Caco-2 (cell line): ENCODE measurements at places on chromosomes 13 and 19. TPM values are rescaled to one million over a fixed set of nuclear protein-coding genes. Genes with fewer than 3 reads are reported as not detected.

ITPKC gene
- total RNA-seq = 28.5 and 31.2 TPM in 2 replicates

USHBP1 gene
- total RNA-seq = not detected in 2 replicates

TMEM238 gene
- 18.1 and 22.7 TPM in 2 replicates for total RNA-seq

ATP8B3 gene
- total RNA-seq = 0.28 and 0.45 TPM in 2 replicates

CEACAM1 gene
- total RNA-seq = 7.1 and 9.9 TPM in 2 replicates

BCAM gene
- 230 and 244 TPM in 2 replicates for total RNA-seq

TTC9B gene
- total RNA-seq = not detected in 2 replicates

DNA sequence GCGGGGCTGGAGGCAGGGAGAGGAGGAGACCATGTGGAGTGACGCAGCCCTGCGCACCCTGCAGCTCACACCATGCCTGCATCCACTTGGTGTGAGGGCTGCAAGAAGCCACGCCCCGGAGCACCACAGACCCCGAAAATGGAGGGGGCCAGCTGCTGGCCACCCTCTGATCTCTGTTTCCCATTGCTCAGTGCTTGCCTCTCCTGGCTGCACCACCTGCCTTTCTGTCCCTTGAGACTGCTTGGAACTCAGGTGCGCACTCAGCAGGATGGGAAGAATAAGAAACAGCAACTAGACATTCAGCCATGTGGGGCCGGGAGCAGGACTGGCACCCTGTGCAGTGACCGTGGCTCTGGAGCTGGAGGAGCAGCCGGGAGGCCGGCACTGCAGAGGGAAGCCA, 64.0 kb downstream of the ANKRD10 start:
- no peaks in the 10 kb centered on the region for H3K4me1 ChIP-seq
- no peaks in the 10 kb centered on the region for H3K36me3 ChIP-seq
- DNase-seq = no peak

- no peak overlapping the region for H3K4me3 ChIP-seq
- H3K27ac ChIP-seq = no peak overlapping the region
- H3K4me1 ChIP-seq = peaks cover 7% of the 10 kb centered on the region; the same call in 1 of the 2 replicates
- H3K36me3 ChIP-seq = no peaks in the 10 kb centered on the region
- no peak for DNase-seq
Measured at GRCh38 chr19:50777830-50778303, 7.6 kb downstream of the GPR32 start.

- peaks cover 12% of the 10 kb centered on the region for H3K4me1 ChIP-seq
- no peaks in the 10 kb centered on the region for H3K27me3 ChIP-seq
- no peaks in the 10 kb centered on the region for H3K36me3 ChIP-seq
- no peak for DNase-seq
- H3K4me3 ChIP-seq = no peak overlapping the region
Measured at GRCh38 chr13:51599444-51600176, 15.3 kb downstream of the WDFY2 start.

GRCh38 chr19:4705413-4706131, 18.1 kb downstream of the DPP9 start:
- no peak overlapping the region for H3K27ac ChIP-seq
- H3K4me1 ChIP-seq = peaks cover 13% of the 10 kb centered on the region
- DNase-seq = no peak
- H3K36me3 ChIP-seq = no peaks in the 10 kb centered on the region; the same call in 1 of the 2 replicates
- no peaks in the 10 kb centered on the region for H3K27me3 ChIP-seq

- H3K27ac ChIP-seq = no peak overlapping the region
- no peak for DNase-seq
- H3K27me3 ChIP-seq = no peaks in the 10 kb centered on the region
- no peak overlapping the region for H3K4me3 ChIP-seq
- no peaks in the 10 kb centered on the region for H3K4me1 ChIP-seq
Measured at GRCh38 chr13:54241719-54242118, 1213.1 kb downstream of the OLFM4 start.

DNA sequence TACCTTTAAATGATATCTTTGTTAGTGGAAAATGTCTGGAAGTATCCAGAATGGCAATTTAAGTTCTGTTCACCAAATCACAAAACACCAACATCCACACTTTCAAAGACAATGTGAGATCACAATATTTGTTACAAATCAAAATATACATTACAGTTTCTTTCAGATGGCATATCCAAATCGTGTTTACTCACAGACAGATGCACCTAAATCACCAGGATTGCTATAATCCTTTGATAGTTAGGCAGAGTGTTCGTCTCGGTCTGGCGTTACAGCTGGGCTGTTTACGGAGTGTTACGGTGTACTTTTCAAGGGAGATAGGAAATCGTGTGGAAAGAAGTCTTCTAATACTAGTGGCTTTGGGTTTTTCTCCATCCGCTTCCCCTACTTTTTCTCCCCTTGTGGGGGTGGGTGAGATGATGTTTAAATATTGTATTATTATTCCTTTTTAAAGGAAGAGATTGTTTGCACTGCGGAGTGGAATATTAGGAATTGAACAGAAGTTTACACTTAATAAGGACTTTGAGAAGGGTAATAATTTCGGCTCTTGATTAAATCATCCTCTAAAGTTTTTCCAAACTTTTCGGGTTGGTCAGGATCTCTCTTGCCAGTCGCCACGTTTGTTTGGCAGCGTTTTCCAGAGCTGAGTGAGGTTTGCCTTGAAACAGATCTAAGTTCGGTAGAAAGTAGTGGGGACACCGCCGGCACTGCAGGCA, 1.8 kb downstream of the MAB21L1 start:
- no peaks in the 10 kb centered on the region; the same call in 1 of the 2 replicates for H3K4me1 ChIP-seq
- no peaks in the 10 kb centered on the region for H3K36me3 ChIP-seq
- H3K27ac ChIP-seq = no peak overlapping the region
- no peak overlapping the region for H3K4me3 ChIP-seq
- H3K27me3 ChIP-seq = no peaks in the 10 kb centered on the region

DNA sequence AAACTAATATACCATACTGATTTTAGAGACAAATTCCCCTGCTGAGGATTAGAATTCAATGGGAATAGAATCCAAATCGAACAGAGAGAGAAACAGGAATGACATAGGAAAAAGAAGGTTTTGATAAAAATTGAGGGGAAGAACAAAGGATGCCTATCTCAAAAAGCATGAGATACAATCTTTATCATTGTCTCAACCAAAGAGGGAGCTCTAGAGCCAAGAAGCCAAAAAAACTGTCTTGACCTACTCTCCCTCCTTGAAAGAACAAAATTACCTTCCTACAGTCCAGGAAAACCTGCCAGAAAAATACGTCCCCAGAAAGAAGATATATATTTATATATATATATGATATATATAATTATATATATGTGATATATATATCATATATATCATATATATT, 39.2 kb upstream of the MIR17HG start:
- no peak overlapping the region for H3K27ac ChIP-seq
- no peaks in the 10 kb centered on the region for H3K4me1 ChIP-seq
- no peak for DNase-seq

DNA sequence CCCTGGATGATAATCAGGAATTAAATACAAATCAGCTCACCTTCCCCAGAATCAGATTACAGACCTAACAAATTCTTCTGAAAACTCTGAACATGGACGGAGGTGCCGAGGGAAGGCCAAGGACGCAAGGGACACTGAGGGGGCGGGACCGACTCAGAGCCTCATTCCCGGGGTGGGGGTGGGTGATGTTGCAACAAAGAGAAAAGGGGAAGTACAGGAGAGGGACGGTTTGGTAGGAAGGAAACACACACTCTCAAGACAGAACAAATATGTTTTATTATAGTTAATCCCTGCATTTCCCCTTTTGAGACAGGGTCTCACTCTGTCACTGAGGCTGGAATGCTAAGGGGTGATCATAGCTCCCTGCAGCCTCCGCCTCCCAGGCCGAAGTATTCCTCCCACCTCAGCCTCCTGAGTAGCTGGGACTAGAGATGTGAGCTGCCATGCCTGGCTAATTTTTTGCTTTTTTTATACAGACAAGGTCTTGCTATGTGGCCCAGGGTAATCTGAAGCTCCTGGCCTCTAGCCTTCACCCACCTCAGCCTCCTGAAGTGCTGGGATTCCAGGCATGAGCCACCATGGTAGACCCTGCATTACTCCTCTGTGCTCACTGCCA, 786 bp upstream of the LILRA2 start:
- H3K4me3 ChIP-seq = no peak overlapping the region
- no peak overlapping the region for H3K27ac ChIP-seq
- no peaks in the 10 kb centered on the region for H3K36me3 ChIP-seq
- no peaks in the 10 kb centered on the region for H3K4me1 ChIP-seq
- no peak for DNase-seq

- H3K4me3 ChIP-seq = no peak overlapping the region
- peak overlapping the region; percentile 95 for H3K27ac ChIP-seq
- H3K4me1 ChIP-seq = peaks cover 52% of the 10 kb centered on the region
Measured at GRCh38 chr19:2543463-2544442, 67.8 kb downstream of the GADD45B start.

DNA sequence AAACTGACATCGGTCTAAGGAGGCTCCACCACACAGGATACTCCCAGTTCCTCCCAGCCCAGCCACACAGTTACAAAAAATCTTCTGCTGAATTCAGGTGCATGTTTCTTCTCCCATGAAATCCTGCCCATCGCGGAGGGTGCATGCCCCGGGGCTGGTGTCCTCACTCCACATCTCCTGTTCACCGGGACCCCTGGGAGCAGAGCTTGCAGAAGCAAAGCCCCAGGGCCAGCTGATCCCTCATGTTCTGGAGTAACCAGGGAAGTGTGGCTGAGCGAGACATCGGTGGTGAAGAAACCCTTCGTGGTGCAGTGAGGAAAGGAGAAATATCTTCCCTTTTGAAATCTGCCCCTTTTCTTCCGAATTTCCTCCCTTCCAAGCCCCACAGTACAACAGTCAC, 904 bp upstream of the SIGLEC9 start:
- no peak overlapping the region for H3K4me3 ChIP-seq
- DNase-seq = no peak
- H3K27me3 ChIP-seq = no peaks in the 10 kb centered on the region
- no peaks in the 10 kb centered on the region; the same call in 1 of the 2 replicates for H3K4me1 ChIP-seq
- no peak overlapping the region for H3K27ac ChIP-seq

- DNase-seq = no peak
- H3K27ac ChIP-seq = no peak overlapping the region
- no peak overlapping the region for H3K4me3 ChIP-seq
- no peaks in the 10 kb centered on the region for H3K27me3 ChIP-seq
- no peaks in the 10 kb centered on the region for H3K4me1 ChIP-seq
Measured at GRCh38 chr19:37763488-37763887, 15.9 kb downstream of the ZNF573 start.

- DNase-seq = no peak
- no peaks in the 10 kb centered on the region for H3K27me3 ChIP-seq
- no peak overlapping the region for H3K4me3 ChIP-seq
Measured at GRCh38 chr13:111854403-111854802, 212.5 kb upstream of the SOX1 start.

- no peak for DNase-seq
- no peak overlapping the region for H3K4me3 ChIP-seq
- H3K27ac ChIP-seq = peak overlapping the region; percentile 23
Measured at GRCh38 chr19:5035105-5035761, 66.3 kb downstream of the KDM4B start.

GRCh38 chr13:73984201-73984600, 150.0 kb downstream of the KLF12 start:
- DNase-seq = no peak
- no peaks in the 10 kb centered on the region for H3K36me3 ChIP-seq
- no peaks in the 10 kb centered on the region; the same call in 1 of the 2 replicates for H3K4me1 ChIP-seq
- H3K4me3 ChIP-seq = no peak overlapping the region

DNA sequence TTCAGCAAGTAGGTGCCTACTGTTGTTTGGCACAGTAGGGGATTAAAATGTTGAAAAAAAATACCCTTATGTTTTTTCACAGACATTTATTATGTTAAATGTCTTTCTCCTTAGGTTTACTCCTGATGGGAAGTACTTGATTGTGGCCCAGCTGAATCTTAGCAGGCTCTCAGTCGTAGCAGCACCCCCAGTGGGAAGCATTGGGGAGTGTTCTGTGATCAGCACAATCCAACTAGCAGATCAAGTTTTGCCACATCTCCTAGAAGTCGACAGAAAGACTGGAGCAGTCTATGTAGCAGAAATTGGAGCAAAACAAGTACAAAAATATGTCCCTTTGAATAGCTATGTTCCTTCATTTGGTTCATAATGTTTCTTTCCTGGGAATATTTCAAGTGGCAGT, 9.3 kb downstream of the NHLRC3 start:
- peak; percentile 64 for DNase-seq
- H3K4me3 ChIP-seq = no peak overlapping the region
- no peaks in the 10 kb centered on the region for H3K27me3 ChIP-seq
- no peak overlapping the region for H3K27ac ChIP-seq

- H3K4me3 ChIP-seq = no peak overlapping the region
- no peaks in the 10 kb centered on the region for H3K4me1 ChIP-seq
- no peak overlapping the region for H3K27ac ChIP-seq
- DNase-seq = no peak
- no peaks in the 10 kb centered on the region for H3K27me3 ChIP-seq
Measured at GRCh38 chr13:44833139-44833538, 156.1 kb downstream of the NUFIP1 start.
